ENCODE measurements at places on chromosomes 5 and 9.

DNA sequence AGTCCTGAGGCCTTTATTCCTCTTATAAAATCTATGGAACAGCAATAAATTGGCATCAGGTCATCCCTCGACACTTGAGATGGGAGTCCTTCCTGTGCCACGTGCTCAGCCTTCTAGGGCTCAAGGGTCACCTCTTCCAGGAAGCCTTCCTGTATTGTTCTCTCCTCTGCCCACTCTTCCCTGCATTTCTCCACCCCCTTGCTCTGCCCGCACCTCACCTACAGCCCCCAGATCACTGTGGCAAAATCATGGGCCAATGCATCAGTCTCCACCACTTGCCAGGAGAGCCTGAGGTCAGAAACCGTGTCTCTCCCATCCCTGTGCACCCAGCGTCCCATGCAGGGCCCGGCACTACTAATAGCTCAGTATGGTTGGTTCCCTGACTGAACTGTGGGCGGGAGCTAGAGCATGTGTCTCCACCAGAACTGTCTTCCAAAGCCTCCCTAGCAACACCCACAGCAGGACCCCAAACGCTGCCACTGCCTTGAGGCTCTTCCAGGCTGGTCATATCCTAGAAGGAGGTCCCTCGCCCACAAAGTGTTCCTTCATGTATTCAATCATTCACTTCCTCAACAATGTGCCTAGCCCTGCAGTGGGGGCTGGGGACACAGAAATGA is 13.5 kb downstream of the DUSP1 start:
- DNase-seq, result peak; percentile 21

- DNase-seq, result no peak
Observed at GRCh38 chr5:39898731-39899130, 474.0 kb upstream of the DAB2 start.

GRCh38 chr5:136001466-136001981 is 27.3 kb upstream of the TGFBI start:
- no peak for DNase-seq

GRCh38 chr5:149559706-149560105 is 8.5 kb upstream of the CSNK1A1 start:
- DNase-seq, result no peak

DNA sequence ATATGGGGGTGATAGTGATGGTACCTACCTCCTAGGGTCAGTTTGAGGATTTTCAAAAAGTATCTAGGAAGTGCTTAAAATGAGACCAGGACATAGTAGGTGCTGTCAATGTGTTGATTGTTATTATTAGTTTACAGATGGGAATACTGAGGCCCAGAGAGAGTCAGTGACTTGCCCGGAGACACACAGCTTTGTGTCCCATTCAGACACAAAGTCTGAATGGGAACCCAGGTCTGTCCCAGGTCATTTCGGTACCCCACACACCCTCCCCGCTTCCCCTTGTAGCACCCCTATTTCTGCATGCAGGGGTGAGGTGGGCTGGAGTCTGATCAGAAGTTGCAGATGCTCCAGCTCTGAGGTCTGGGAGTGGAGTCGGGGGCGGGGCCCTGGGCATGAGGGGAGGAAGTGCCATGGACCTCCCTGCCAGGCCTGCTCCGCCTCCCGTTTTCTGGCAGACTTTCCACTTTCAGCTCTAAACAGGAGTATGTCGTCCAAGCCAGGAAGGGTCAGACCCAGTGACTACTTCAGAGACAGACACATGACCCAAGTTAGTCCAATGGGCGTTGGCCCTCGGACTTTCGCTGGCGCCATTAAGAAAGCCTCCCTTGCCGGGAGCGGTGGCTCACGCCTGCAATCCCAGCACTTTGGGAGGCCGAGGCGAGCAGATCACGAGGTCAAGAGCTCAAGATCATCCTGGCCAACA is 3.2 kb upstream of the DBN1 start:
- DNase-seq, result peak; percentile 41

DNA sequence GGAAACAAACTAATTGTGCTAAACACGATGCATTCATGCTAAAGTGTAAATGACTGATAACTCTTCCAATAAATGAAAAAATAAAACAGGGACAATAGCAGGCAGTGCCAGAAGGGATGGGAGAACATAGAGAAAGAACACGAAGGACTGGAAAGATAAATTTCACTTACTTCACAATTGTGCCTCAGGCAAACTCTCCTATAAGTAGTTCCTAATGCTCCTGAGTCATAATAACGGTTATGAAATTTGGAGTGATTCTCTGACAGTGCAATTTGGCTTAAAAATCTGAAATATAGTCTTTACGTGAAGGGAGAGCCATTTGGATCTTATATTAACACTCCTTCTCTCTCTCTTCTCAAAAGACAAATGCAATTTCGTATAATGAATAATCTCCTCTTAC is 2218.5 kb downstream of the MAT2B start:
- DNase-seq, result no peak

DNA sequence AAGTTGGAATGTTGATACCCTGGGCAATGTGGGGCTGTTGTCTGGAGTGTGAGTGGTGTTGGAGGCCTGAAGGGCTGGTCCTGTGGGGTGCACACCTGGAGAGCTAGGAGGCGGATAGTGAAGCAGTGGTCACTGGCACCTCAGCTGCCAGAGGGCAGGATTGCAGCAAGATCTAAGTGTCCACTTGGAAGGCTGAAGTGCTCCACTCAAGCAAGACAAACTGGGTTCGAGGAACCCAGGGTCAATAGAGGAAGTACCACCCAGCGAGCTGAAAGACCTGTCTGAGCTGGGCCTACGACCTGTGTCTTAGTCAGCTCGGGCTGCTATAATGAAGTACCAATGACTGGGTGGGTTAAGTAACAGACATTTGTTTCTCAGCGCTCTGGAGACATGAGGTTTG is 39.7 kb upstream of the TJP2 start:
- no peak for DNase-seq

DNA sequence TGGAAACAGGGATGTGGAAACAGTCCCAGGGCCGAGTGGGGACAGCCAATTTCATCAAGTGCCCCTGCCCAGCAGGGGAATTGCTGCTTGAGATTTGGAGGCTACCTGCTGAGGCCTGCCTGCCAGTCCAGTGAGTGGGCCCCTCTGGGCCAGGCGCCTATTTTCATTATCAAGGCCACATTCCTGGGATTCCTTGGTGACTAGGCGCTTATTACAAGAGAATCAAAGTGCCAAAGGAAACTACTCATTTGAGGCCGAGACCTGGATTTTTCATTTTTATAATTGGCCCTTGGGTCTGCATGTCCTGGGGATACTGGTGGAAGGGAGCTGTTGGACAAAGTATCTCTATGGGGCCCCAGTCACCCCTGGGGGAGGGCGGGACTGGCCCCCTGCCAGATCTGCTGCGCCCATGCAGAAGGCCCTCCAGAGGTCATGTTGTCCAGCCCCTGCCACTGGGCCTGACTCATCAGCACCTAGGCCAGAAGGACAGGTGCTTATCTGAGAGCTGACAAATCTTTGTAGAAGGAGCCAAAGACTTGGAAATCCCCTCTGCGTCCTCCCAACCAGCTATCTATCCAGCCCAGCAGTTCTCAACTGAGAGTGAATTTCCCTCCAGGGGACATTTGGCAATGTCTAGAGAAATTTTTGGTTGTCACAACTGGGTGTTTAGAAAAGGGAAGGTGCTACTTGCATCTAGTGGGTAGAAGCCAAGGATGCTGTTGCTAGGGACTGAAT is 45.6 kb downstream of the FOXI1 start:
- peak; percentile 74 for DNase-seq

DNA sequence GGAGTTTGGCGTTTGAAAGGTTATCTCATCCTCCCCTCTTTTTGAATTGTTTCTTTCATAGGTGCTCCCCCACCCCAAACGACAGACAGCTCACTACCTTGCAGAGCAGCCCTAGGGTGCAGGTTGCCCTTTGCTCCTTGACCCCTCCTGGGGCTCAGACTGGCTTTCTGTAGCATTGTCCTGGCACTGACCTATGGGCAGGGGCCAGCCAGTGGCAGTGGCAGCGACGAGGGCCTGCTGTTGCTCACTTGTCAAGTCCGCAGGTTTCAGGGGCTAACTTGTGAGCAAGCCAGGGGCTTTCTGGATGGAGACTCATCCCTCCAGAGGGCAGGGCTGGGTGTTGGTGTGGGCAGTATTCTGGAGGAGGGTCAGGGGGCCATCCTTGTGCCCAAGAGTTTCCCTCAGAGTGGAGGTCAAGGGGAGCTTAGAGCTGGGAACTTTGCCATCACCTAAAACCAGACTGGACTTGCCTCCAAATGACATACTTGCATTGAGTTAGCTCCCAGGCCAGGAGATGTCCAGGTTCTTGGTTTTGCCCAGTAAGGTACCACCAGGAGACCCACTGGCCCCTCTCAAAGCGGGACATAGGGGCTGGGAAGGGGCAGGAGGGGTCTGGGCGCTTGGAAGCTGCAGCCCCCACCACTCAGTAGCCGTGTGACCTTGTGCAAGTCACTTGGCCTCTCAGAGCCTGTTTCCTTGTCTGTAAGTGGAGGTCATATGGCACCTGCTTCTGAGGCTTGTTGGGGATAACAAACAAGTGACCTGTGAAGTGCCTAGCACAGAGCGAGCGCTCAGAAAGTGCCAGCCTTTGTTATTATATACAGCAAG is 53.5 kb upstream of the CDKN2AIPNL start:
- DNase-seq, result no peak

- DNase-seq, result no peak
Observed at GRCh38 chr5:101611039-101611438, 685.0 kb downstream of the SLCO4C1 start.

DNA sequence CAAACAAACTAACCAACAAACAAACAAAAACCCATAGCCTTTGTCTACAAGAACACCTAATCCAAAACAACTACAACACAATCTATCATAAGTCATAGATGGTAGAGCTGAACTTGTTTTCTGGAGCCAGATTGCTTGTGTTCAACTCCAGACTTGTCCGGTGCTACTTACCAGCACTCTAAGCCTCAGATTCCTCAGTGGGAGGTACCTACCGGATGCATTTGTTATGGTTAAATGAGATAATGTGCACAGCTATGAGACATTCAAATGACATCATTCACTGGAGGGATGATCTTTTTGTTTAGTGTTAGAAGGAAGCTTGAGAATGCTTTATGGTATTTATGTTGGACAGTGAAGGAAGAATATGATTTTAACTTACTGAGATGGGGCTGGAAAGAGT is 592.9 kb upstream of the C9orf72 start:
- no peak for DNase-seq

DNA sequence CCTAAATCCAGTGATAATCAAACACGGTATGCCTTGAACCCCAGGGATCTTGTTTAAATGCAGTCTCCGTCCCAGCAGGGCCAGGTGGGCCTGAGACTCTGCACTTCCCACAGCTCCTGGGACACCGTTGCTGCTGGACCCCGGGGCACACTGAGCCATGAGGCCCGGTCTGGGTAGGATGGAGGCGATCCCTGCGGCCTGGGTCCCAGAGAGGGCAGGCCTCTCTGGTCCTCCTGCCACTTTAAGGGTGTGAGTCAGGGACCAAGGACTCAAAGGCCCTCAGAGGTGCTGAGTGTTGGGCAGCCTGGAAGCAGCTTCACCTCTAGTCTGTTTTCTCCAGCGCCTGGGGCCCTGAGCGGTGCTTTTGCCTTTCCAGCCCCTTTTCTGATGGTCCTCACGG is 34.1 kb upstream of the SLC9A3 start:
- no peak for DNase-seq

GRCh38 chr9:134585021-134585561 is 56.5 kb upstream of the COL5A1 start:
- no peak for DNase-seq

DNA sequence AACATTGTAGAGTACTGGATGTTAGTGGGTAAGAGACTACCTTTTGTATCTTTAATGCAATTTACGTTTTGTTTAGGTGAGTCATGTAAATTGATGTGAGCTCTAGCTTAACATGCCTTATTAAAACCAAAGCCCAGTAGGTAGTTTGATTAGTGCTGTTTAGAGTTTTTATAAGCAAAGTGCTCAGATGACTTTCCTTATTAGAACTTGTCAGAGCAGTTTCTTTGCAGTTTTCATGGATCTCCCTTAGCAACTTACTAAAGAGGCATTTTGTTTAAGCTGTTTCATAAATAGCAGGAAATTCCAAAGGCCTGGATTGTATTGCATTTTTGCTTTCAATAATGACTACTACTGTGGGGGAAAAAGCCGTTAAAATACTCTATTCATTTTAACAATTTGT is 14.5 kb downstream of the ZSWIM6 start:
- DNase-seq, result no peak

DNA sequence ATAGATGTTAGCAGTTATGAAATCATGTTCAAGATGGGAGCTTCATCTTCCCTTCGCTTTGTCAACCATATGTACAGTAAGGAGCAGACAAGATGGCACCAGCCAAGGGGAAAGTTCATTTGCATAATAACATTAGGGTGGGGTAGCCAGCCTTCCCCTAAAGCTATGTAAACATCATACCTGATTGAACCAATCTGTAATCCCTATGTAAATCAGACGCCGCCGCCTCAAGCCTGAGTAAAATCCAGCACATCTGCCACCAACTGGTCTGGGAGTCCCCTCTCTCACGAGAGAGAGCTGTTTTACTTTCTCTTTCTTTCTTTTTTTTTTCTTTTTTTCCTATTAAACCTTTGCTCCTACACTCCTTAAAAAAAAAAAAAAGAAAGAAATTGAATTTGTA is 30.8 kb upstream of the REEP2 start:
- no peak for DNase-seq

- no peak for DNase-seq
Observed at GRCh38 chr9:126608551-126608950, 5.2 kb upstream of the LMX1B start.

GRCh38 chr5:73231246-73231778 is 58.3 kb downstream of the TMEM174 start:
- no peak for DNase-seq

DNA sequence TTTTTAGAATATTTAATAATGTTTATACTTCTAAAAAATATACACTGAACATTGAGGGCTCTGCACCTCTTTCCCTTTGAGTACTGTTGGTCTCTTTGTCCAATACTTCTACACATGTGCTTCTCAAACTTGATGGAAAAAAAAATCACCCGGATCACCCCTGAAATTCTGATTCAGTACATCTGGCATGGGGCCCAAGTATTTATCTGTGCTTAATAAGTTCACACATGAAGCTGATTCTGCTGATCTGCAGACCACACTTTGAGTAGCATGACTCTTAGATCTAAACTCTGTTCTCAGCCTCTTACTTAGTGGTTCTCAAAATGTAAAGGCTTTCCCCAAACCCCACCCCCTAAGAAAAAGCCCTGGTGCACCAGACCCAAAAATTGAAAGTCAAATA is 12.0 kb downstream of the RUSC2 start:
- no peak for DNase-seq

GRCh38 chr5:10726913-10727517 is 34.0 kb downstream of the DAP start:
- no peak for DNase-seq

- DNase-seq, result no peak
Observed at GRCh38 chr5:168364151-168364661, 72.8 kb downstream of the WWC1 start.

GRCh38 chr5:134328619-134329018 is 38.4 kb downstream of the CDKL3 start:
- DNase-seq, result no peak

All from GM23338 (cell line).